ENCODE measurements at places on chromosomes 6 and 20.

GRCh38 chr6:40912158-40912946 is 126.7 kb downstream of the UNC5CL start:
- DNase-seq: no peak

DNA sequence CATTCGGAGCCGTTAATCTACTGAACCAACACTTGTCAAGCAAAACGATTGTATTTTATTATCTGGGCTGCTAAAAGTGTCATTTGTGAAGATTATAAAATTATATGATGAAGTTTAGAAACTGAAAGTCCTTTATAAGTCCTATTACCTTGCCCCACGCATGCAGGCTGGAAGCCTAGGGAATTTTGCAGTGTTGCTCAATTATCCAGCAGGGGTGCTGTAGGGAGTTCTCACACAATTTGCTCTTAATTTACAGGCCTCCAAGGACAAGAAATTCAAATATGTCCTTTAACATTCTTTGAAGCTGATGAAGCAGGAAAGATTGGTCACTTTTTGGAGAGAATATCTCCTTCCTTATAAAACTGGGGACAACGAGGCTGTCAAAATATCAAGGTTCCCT is 368.9 kb downstream of the LMBRD1 start:
- DNase-seq: no peak

GRCh38 chr6:169271877-169272216 is 18.2 kb upstream of the THBS2 start:
- no peak for DNase-seq

DNA sequence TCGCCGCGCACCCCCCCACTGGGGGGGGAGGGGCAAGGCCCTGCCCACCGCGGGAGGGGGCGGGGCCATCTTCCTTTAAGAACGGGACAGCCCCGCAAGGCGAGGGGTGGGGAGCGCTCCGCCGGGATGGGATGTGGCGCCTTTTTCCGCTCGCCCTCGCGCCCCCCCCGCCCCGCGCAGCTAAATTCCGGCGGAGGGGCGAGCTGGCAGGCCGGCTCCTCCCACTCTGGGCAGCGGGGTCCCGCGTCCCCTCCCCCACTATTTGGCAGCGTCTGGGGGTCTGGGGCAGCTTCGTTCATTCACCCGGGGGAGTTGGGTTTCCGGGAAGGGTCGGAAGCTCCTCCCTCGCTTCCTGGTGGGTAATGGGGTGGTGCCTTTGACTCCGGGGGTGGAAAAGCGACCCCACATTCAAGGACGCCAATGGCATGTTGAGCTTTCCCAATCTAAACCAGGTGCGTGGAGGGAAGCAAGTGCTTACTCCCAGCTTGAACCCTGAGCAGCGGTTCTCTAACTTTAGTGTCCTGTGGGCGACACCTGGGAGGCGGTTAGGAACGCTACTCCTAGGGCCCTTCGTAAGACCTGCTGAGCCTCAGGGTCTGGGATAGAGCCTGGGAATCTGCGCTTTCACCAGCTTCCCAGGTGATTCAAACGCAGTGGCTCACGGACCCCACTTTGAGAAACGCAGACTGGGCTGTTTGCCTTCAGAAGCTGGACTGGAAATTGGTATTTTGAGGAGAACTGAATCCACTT is 927 bp downstream of the ASXL1 start:
- peak; percentile 63 for DNase-seq

Measured in C1 segment of cervical spinal cord (tissue), 14 donors.